ENCODE measurements at places on chromosomes 2 and 18. TPM values are rescaled to one million over a fixed set of nuclear protein-coding genes. Genes with fewer than 3 reads are reported as not detected.

The LRRTM1 gene
- total RNA-seq = 10.6 TPM

The NTSR2 gene
- total RNA-seq = 0.25 TPM

The SCN7A gene
- 0.98 TPM for total RNA-seq

The LCLAT1 gene
- 19.4 TPM for total RNA-seq

The IL36B gene
- total RNA-seq = not detected

The SLC9A2 gene
- 0.49 TPM for total RNA-seq

The DSC2 gene
- 5.4 TPM for total RNA-seq

The SCN1A gene
- 16.0 TPM for total RNA-seq

The ACTG2 gene
- 0.98 TPM for total RNA-seq

The DSG2 gene
- 3.2 TPM for total RNA-seq

The AQP12B gene
- total RNA-seq = not detected

The ITSN2 gene
- total RNA-seq = 17.2 TPM

The AGXT gene
- total RNA-seq = not detected

The CBLN2 gene
- total RNA-seq = 219 TPM

The SPP2 gene
- not detected for total RNA-seq

The ESPNL gene
- total RNA-seq = under 0.01 TPM

The EVA1A gene
- total RNA-seq = 0.98 TPM

The BCS1L gene
- 23.6 TPM for total RNA-seq

The RPRM gene
- 101 TPM for total RNA-seq

The TDRD15 gene
- total RNA-seq = not detected

The LIPG gene
- total RNA-seq = 11.8 TPM

The TFCP2L1 gene
- total RNA-seq = under 0.01 TPM

The CYTIP gene
- 2.0 TPM for total RNA-seq

The PRKAG3 gene
- not detected for total RNA-seq

The HRH4 gene
- total RNA-seq = not detected

The KIF3C gene
- 112 TPM for total RNA-seq

The TMEM127 gene
- 16.0 TPM for total RNA-seq

The STAM2 gene
- total RNA-seq = 41.6 TPM

The RESP18 gene
- total RNA-seq = 1.2 TPM

The PLCD4 gene
- total RNA-seq = 0.25 TPM

The CXCR1 gene
- total RNA-seq = not detected

The BAZ2B gene
- total RNA-seq = 121 TPM

The ZBTB7C gene
- total RNA-seq = 2.0 TPM

The CPLX4 gene
- total RNA-seq = under 0.01 TPM

The CIB4 gene
- not detected for total RNA-seq

The GALNT14 gene
- total RNA-seq = 10.1 TPM

The C18orf54 gene
- 11.8 TPM for total RNA-seq

The COLEC11 gene
- 0.25 TPM for total RNA-seq

The SH2D6 gene
- total RNA-seq = 0.74 TPM

The THSD7B gene
- total RNA-seq = 12.3 TPM

The TWIST2 gene
- 0.25 TPM for total RNA-seq

The CRYBA2 gene
- not detected for total RNA-seq

The MAPRE3 gene
- 23.8 TPM for total RNA-seq

The CNTNAP5 gene
- total RNA-seq = 26.6 TPM

The GALNT13 gene
- 22.1 TPM for total RNA-seq

The ACTR1B gene
- 25.8 TPM for total RNA-seq

The DCAF17 gene
- total RNA-seq = 48.4 TPM

The ZC3H15 gene
- total RNA-seq = 73.3 TPM

The CFAP221 gene
- 6.4 TPM for total RNA-seq

The AGFG1 gene
- total RNA-seq = 54.6 TPM

The CFC1 gene
- 0.49 TPM for total RNA-seq

The MYCN gene
- 47.5 TPM for total RNA-seq

The UGT1A4 gene
- total RNA-seq = not detected

The EPB41L3 gene
- total RNA-seq = 39.3 TPM

The SNTG2 gene
- 0.98 TPM for total RNA-seq

The NPAS2 gene
- 6.9 TPM for total RNA-seq

The CCDC148 gene
- 16.7 TPM for total RNA-seq
